ENCODE measurements at places on chromosomes 6 and 20.

DNA sequence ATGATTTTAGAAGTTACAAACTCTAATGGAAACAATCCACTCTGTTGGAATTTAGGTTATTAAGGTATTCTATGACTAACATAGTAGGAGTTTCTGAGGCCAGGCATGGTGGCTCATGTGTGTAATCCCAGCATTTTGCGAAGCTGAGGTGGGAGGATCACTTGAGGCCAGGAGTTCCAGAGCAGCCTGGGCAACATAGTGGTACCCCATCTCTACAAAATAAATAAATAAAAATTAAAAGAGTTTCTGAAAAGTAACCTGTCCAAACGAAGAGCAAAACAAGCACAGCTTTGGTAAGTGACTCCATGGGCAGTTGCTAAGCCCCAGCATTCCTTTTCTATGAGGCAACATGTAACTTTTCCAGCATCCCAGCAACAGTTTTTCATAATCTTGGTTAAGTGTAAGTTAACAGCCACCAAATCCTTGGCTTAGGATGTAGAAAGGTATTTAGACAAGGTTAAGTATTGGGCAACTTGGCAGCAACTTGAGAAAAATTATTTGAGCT lies 86.3 kb downstream of the SOX4 start:
- no peak for DNase-seq

- no peak for DNase-seq
Observed at GRCh38 chr20:13338999-13339411, 117.9 kb downstream of the ISM1 start.

DNA sequence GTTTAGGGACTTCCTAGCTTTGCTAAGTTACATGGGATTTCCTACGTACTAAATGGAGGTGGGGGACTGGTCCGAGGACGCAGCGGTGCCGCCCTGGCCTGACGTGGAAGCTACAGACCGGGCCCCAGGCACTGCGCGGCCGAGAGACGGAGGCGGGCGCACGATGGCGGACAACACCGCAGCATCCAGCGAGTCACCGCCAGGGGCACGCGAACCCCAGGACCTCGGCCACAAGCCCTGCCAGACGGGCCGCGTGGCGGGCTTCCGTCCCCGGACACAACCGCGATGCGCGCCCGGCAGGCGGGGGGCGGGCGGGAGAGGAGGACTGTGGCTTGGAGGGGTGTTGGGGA lies 1516.9 kb upstream of the DEFB115 start:
- DNase-seq: no peak

- no peak for DNase-seq
Observed at GRCh38 chr20:45416917-45417316, 976 bp downstream of the PIGT start.

GRCh38 chr6:113018351-113019151 lies 671.4 kb downstream of the RFPL4B start:
- no peak for DNase-seq

GRCh38 chr20:47865912-47866311 lies 80.6 kb upstream of the SULF2 start:
- no peak for DNase-seq

DNA sequence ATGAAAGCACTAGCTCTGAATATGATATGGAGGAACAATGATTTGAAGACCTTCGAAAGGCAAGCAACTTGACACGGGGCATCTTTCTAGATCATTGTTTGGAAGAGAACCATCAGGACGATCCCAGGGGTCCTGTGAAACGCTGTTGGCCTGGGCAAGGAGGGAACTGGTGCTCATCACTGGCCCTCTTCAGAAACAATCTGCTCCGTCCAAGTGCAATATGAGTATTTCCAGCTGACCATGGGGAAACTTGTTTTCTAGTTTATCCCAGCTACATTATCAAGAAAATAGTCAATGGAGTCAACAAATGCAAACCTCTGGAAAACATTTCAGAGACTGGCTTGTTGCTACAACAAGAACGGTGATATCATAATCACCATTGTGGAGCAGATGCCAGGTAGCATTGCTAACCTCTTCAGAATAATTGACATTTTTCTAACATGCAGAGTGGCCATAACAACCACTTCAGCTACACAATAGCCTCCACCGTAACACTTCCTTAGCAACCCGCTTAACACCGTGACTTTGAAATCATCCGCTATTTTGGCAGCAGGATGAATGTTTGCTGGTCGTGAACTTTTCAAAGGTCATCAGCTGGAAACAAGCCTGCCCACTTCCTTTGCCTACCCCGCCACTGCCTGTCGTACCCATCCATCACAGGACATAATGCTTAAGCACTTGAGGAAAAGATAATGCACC lies 112.0 kb upstream of the PDE10A start:
- DNase-seq: peak; percentile 2

DNA sequence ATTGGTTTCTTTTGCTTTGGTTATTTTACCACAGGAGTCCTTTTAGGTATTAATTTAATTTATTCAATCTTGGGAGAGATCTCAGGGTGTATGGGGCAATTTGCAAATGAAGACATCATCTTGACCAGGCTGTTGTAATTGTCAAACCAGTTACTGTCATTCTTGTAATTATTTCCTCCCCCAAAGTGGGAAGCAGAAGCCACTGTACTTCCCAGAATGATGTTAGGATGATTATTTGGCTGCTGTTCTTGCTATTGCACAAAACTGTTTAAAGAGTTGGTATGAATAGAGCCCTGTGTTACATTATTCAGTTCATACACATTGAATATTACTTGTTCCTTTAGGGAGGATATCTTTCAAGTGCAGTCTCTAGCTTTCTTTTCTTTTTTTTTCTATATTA lies 1.7 kb downstream of the TAAR6 start:
- no peak for DNase-seq

DNA sequence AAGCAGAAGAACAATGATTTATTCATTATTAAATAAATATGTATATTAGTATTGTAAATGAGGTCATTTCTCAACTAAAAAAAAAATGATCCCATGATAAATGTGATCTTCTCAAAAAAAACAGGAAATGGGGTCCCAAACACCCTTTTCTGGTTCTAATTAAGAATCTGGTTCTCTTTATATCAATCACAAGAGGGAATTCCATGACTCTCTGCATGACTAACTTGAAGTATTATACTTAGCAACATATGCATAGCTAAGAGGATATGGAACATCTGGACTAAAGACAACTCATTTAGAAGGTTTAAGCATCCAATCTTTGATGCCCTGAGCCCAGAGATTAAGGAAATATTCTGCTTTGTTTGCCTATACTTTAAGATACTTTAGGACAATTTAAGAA lies 89.7 kb upstream of the EMILIN3 start:
- no peak for DNase-seq

DNA sequence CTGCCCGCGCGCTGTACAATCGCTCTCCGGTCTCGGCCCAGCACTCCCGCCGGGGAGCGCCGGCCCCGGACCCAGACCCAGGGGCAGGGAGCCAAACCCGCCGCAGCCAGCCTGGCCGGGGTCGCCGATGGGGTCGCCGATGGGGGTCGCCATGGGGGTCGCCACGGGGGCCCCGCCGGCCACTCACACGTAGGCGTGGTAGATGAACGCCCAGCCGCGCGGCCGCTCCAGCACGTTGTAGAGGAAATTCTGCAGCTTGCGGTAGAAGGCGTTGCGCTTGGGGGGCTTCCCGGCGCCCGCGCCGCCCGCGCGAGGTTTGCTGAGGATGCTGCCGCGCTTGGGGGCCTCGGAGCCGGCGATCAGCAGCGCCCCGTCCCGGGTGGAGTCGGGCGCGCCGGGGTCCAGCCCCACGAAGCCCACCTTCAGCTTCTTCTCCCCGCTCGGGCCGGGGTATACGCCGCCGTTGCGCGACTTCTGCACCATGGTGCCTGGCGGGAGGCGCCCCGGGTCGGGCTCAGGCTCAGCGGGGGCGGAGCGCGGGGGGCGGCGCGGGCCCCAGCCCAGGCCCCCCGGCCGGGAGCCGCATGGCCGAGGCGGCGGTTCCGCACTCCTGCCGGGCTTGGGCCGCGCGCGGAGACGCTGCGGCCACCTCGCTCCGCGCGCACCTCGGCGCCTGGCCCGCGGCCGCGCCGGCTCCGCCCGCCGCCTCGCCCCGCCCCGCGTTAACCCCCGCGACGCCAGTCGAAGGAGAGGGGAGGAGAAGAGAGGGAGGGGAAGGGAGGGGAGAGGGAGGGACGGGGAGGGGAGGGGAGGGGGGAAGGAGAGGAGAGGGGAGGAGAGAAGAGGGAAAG lies at the start of gene KCNQ2:
TSS of gene KCNQ2 (minus strand) at position 675 of the 851 bp plus-strand sequence. CDS start at position 483, 192 bp downstream.
- DNase-seq: no peak

DNA sequence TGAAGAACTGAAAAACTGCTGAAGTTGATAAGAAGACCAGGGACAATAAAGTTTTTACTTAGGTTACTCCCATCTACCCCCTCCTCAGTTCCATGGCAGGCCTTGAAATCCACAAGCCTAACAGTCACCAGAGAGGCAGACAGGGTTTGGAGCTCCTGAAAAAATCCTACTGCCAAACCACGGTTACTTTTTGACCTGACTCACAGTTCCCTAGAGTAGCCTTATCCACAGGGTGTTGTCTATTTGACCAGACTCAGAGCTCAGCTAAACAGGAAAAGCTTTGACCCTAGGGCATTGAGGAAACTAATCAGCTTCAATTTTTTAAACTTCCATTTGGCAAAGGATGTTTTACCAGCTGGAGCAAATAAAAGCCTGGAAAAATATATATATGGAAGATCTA lies 257.7 kb upstream of the NT5E start:
- no peak for DNase-seq

DNA sequence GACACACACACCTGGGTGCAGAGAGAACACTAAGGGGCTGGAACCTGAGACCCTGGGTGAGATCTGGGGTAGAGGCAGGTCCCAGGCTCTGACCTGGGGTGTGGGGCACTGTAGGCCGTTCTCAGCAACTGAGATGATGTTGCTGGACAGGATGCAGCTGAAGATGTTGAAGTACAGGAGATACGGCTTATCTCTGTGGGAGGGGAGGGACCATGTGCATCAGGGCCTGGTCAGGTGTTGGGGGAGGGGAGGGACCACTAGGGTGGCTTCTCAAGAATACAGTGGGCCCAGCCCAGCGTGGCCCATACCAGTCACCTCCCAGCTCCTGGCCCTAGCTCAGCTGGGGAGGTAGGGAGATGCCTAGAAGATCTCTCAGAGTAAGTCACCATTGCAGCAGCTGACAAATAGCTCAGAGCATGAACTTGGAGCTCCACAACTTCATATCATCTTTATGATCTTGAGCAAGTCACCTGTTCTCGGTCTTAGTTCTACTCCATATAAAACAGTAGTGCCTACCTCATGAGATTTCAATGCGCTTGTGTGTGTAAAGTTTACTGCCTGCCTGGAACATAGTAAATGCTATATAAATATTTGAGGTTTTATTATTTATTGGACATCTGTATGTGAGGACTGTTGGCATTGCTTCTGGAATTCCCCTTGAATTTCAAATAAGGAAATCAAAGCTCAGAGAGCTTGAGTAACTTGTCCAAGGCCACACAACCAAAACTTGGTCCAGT lies 3.8 kb downstream of the SLC44A4 start:
- DNase-seq: no peak

- no peak for DNase-seq
Observed at GRCh38 chr6:38034274-38034914, 214.9 kb downstream of the ZFAND3 start.

GRCh38 chr6:14305624-14306023 lies 188.1 kb downstream of the CD83 start:
- DNase-seq: no peak

Data from COR-L47 (cell line).